Right lobe of liver (tissue), 6 donors: ENCODE measurements at places on chromosomes 4 and X. TPM values are rescaled to one million over a fixed set of nuclear protein-coding genes. Genes with fewer than 3 reads are reported as not detected.

DNA sequence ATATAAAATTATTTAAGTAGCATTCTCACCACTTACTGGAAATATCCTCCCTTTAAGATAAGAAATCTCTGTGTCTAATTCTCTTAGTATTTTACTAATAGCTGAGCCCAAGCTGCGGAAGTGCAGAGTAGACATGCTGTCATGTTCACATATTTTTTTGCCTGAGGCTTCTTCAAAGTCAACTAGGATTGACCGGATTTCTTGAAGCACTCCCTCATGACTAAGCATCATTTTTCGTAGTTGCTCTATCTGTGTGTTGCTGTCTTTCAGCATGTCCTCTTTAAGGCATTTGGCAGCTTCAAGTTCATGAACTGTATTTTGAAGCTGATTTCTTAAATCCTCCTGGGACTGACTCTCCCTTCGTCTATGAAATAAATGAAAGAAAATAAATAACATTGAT lies 36.9 kb downstream of the CCDC158 start:
- no peak for DNase-seq

The CXCL11 gene
- total RNA-seq = not detected

DNA sequence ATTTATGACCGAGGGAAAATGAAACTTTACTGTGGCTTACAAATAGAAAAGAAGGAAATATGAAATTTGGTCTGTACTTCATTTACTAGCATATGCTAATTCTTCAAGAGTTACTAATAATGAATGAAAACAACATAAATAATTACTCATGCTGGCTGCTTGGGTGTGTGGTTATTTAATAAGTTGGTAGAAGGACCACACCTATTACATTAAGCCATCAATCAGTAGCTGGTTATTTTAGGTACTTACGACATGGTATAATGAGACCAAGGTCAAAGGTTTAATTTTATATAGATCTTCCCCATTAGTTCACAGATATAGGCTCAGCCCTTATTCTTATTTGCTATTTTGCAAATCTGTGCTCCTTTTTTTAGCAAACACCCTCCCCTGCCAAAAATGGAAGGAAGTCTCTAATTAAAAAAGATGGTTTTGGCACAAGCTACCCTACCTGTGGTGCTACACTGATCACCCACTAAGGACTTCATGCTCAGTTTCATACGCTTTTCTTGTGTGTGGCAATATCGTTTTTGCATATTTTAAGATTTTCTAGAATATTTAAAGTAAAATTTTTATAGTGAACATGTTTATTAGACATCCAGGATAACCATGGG lies 14.1 kb downstream of the TMPRSS11D start:
- DNase-seq = no peak

- no peak for DNase-seq
These were observed 1.5 kb downstream of the TMEM271 start for GRCh38 chr4:574346-575161.

The GAGE12H gene
- not detected for total RNA-seq

GRCh38 chrX:111244235-111244750 lies 26.0 kb downstream of the CAPN6 start:
- DNase-seq = no peak

- DNase-seq = no peak
These were observed 136.6 kb downstream of the CORIN start for GRCh38 chr4:47701286-47701685.

GRCh38 chrX:153303276-153304262 lies 18.0 kb downstream of the PNMA6F start:
- no peak for DNase-seq

The CPZ gene
- total RNA-seq = 0.74 TPM

GRCh38 chrX:71859637-71860036 lies 51.0 kb upstream of the NHSL2 start:
- no peak for DNase-seq
